ENCODE measurements at places on chromosomes 1 and 21.

DNA sequence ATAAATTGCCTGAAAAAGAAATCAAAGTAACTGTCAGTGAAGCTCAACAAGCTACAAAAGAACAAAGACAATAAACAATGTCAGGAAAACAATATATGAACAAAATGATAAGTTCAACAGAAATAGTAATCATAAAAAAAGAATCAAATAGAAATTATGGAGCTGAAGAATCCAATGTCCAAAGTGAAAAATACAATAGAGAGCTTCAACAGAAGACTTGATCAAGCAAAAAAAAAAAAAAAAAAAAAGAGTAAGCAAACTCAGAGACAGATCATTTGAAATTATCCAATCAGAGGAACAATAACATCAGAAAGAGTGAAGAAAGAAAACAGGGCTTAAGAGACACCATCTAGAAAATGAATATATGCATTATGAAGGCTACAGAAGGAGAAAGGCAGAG lies 251.4 kb upstream of the SAMSN1 start:
- DNase-seq: no peak

GRCh38 chr1:201754353-201754752 lies 74.6 kb upstream of the IPO9 start:
- no peak for DNase-seq

DNA sequence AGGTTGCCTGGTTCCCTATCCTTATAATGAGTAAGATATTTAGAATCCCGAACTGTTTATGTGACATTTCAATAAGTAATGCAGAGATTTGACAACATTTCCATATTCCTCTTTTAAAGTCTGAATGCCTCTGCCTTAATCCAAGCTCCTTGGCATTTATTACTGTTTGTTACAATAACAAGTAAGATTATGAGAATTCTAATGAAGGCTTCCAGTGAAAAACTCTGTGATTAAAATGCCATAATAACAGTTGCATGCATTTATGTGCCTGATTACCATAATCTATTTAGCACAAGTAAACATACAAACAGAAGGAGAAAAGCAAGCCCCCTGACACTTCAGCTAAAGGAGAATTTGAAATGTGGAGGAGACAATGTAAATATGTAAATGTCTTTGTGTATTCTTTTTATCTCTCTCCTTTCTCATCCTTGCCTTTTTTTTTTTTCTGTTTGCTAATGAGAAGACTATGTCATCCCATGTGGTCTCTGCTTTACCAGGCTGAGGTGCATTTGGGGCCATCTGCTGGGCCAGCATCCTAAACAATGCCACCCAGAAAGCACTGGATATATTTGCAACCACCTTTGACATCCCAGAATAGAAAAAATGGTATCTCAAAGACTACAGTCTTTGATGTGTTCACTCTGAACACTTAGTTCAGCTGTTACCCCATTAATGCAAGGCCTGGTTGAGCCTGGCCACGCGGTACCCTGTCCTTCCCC lies 17.2 kb upstream of the OLIG2 start:
- no peak for DNase-seq

DNA sequence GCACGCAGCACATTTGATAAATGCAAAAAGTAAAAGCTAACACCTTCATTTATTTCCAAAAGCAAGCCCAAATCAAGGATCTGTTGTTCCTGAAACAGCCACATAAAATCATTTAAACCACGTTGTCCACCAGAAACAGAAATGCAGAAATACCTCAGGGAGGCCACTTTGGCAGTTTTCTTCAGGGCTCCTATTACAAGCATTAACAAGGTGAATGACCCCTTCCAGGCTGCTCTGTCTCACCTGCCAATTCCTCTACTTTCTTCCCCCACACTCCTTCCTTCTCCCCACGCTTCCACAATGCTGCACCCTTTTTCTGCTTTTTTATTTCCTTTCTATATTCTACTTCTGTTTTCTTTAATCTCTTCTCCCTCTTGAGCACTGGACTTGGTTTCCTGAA lies 55.0 kb upstream of the PTGFRN start:
- DNase-seq: no peak

DNA sequence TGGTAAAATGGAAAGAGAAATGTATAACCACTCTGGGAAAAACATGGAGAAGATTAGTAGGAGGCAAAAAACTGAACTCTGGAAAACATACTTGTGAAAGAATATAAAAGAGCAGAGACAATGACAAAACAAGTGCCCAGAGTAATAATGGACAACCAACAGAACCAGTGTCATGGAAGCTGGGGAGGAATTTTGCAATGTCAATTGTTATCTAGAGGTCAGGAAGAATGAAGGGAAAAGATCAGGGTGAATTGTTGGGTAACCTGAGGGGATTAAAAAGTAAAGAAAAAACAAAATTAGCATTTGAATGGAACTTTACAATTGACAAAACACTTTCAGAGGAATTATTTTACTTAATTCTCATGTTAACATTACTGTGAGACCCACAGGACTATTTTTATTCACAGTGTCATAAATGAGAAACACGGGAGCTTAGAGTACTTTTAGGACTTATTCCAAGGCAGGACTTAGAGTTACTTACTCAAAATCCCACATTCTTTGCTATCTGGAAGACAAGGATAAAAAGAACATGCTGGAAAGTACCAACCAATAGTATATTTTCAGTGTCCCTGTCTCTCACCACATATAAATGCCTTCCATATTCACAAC lies 19.5 kb downstream of the JAM2 start:
- DNase-seq: no peak

DNA sequence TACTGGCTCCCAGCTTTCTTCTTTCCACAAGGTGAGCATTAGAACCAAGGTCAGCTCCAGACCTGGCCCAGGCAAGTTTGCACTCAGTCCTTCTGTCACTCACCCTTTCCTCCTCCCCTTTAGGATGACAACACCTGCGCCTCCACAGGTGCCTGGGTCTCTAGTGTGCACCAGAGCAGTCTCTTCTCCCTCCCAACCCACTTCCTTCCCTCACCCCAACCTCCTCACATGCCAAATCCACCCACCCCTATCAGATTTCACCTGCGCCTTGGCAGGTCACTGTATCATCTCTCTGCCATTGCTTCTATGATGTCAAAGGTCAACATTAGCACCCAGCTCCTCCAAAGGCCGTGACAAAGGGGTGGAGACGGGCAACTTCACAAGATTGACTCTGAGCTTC lies 38.0 kb downstream of the LBR start:
- no peak for DNase-seq

GRCh38 chr1:90817399-90817798 lies 100.3 kb upstream of the BARHL2 start:
- DNase-seq: no peak

DNA sequence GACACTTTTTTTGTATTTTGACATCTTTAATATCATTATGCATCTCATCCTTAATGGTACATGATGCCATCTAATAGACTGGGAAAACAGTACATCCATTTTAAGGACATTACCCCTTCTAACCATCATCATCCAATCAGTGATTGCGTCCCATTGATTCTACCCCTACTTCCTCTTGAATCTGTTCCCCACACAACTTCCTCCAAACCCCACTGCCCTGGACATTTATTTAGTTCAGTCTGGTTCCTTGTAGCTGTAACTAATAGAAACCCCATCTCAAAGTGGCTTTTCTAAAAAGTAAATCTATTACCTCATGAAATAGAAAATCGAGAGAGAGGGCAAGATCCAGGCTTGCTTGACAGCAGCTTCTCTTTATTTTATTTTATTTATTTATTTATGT lies 2.1 kb upstream of the ITLN1 start:
- no peak for DNase-seq

DNA sequence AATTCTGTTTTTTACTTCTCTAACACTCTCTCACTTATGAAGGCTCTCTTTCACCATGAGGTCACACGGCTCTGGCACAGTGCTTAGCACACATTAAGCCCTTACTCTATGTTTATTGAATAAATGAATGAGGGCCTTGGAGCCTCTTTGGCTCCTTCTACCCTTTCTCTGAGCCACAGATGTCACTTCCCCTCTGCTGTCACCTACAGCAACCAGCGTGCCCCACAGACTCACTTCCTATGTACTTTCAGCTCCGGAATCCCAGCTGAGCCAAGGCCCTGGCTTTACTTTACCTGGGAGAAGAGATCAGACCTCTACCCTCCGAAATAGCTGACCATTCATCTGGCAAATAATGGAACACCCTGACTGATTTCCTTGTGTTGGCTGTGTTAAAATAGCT lies 53.7 kb upstream of the HMCN1 start:
- no peak for DNase-seq

DNA sequence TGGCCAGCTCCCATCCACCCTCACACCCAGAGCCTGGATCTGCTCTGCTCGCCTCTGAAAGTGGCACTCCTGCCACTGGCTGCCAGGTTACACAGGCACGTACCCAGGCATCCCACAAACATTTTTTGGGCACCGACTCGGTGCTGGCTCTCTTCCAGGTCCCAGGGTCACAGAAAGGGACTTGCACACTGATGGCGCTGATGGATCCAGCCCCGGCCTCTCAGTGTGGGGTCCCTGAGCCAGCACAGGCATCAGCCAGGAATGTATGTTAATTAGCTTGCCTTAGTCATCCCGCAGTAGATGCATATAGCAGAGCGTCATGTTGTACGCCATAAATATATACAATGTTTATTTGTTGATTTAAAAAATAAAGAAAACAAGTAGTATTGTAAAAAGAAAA lies 537.2 kb downstream of the NPHP4 start:
- no peak for DNase-seq

DNA sequence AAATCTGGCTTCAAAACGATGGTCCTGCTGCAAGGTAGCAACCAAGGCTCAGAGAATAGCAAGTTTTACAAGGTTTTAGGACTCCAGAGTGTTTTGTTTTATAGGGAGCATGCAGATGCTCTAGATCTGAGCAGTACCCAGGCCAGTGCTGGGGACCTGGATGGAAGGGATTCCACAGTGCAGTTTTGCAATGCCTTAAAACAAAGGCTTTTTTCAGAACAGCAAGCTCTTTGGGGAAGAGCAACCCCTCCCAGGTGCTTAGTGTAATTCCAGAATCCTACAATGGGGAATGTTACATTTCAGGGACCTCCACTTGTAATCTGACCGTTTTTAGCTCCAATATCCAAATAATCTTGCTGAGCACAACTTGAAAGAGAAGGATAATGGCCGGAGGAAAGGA lies 6.7 kb downstream of the ROR1 start:
- DNase-seq: no peak

GRCh38 chr1:165890684-165891083 lies 63.3 kb downstream of the UCK2 start:
- DNase-seq: no peak

GRCh38 chr1:207497941-207498340 lies 2.0 kb downstream of the CR1 start:
- no peak for DNase-seq

DNA sequence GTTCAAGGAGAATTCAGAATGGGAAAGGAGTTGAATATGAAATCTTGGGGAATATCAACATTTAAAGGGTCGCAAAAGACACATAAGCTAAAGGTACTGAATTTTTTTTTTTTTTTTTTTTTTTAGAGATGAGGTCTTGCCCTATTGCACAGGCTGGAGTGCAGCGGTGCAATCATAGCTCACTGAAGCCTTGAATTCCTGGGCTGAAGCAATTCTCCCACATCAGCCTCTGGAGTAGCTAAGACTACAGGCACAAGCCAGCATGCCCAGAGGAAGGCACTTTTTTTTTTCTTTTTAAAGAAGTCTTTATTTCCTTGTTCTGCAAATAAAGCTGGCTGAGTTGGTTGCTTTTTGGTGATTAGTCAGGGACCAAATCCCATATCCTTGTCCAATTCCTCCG lies 44.1 kb upstream of the RAB3GAP2 start:
- DNase-seq: no peak

DNA sequence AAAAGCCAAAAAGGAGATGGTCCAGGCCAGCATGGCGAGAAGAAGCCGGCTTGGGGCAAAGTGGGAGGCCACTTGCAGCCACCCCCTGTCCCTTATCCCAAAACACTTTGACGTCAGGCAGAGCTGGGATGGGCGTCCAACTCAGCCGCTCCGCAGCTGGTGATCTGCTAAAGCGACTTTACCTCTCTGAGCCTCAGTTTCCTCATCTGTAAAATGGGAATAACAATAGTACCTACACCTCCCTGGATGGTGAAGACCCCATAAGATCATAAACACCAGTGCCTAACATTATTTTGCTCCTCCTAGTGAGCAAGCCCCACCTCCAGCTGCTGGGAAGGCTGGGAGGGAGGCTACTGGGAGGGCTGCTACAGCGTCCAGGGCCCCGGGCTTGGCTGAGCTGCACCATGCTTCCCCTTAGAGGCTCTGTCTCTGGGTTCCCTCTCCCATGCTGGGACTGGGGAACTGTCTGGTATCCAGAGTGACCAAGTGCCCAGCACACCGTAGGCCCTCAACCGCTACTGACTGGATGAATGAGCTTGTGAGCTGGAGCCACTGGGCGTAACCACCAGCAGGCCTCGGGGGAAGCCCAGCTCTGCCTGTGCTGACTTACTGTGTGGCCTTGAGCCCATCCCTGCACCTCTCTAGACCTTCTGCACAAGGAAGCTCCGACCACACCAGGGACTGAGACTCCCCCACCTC lies 18.3 kb downstream of the IFFO2 start:
- DNase-seq: no peak

GRCh38 chr1:22613951-22614350 lies 22.5 kb upstream of the C1QA start:
- no peak for DNase-seq

GRCh38 chr1:32073299-32074229 lies 825 bp downstream of the TMEM39B start:
- DNase-seq: peak; percentile 96

DNA sequence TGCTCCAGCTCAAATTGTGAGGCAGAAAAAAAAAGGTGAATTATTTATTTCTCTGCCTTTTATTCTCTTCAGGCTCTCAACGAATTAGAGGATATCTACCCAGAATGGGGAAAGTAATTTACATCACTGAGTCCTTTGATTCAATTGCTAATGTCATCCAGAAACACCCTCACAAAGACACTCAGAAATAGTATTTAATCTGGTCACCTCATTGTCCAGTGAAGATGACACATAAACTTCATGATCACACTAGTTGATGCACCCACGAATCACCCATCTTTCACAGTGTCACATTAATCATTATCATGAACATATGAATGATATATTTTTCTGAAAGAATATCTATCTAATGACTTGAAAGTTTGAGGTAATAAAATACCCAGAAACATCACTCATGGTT lies 868.5 kb downstream of the BRINP3 start:
- no peak for DNase-seq

GRCh38 chr1:6489799-6490180 lies 1.7 kb downstream of the PLEKHG5 start:
- peak; percentile 75 for DNase-seq

DNA sequence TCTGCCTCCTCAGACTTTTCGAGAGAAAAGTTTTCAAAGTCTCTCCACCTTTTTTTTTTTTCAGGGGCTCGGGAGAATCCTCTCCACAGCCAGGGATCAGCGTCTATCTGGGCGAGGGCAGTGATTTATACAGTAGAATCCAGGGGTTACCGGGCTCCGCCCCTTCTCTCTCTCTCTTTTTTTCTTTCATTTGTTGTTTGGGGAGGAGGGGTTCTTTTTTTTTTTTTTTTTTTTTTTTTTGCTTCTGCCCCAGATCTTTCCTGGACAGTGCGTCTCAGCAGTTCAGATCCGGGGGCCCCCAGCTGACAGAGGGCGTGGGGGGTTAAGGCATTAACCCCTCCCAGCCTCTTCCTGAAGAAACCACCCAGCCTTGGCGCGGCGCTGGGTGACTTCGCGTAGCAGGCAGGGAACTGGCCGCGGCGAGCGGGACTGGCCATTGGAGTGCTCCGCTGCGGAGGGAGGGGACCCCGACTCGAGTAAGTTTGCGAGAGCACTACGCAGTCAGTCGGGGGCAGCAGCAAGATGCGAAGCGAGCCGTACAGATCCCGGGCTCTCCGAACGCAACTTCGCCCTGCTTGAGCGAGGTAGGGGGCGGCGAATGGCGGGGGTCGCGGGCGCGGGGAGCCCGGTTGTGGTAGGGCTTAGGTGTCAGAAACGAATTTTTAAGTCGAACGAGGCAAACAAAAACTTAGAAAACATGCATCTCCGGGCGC lies at the start of gene S1PR1:
S1PR1 (plus strand) TSS at position 504 of the 713 bp plus-strand sequence. CDS start 1,966 bp downstream, outside the sequence.
- peak; percentile 77 for DNase-seq
